ENCODE measurements at places on chromosomes 12 and 14.

DNA sequence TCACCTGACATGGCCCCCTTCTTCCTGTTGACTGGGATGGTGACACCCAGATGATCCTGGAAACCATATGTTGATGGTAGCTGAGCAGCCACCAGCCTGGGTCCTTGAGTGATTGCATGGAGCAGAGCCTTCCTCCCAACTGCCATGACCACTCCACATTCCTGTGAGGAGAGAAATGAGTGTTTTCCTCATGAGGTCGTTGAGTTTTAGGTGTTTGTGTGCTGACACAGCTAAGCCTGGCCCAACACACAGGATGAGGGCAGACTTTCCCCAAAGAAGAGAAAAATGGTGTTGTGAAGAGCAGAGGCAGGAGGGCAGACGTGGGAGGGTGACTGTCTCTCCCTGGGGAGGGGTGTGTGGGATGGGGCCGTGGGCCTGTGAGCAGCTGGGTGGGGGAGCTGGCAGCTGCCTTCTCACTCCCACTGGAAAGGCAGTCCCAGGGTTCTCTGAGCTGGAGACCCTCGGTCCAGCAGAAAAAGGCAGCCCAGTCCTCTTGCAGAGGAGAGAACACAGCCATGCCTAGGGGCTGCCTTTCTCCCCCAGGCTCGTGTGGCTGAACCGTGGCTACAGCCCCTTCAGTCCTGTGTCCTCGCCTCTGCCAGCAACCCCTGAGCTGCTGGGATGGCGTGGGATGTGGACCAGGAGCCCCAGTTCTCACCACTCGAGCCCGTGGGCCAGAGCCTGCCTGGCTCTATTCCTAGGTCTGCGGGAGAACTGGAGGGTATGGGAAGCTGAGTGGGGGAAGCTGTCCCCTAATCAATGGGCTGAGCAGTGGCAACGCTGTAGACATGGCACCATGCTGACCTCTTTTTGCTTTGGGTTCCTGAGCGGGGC is 257.0 kb downstream of the ADGRD1 start:
- no peak for DNase-seq

DNA sequence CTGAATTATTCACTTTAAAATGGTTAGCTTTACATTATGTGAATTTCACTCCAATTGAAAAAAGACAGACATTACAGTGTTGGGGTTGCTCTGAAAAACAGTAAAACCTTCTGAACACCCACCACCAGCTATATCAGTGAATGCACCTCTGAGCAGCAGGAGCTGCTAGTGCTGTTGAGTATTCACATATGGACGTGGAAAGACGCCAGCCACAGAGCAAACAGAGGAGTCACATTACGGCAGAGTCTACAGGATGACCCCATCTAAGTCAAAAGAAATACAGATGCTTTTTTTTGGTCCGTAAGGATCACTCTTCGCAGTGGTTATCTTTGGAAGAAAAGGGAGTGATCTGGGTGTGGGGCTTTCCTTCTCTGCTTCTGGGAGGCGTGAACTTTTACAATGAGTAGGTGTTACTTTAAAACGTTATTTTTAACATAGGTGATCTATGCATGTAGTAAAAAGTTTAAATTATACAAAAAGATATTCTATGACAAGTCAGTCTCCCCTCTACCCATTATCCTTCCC is 4.5 kb downstream of the HVCN1 start:
- no peak for DNase-seq

DNA sequence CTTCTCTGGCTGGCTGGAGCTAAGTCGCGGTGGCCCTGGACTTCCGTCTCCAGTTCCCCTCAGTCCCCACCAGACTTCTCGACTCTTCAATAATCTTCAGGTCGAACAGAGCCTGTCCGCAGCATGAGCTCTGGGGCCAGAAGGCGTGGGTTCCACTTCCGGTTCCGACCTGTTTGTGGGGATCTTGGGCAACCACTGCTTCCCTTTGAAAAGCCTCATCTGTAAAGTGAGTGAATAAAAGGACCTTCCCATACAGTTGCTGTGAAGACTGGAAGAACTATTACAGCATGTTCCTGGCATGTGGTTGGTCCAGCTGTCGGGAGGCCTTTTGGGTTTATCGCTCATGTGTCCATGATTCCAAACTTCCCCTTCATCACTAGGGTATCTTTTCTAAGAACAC is 19.4 kb downstream of the ADGRD1 start:
- DNase-seq = no peak

- no peak for DNase-seq
These were observed 95.4 kb downstream of the CCER1 start for GRCh38 chr12:90859591-90859990.

DNA sequence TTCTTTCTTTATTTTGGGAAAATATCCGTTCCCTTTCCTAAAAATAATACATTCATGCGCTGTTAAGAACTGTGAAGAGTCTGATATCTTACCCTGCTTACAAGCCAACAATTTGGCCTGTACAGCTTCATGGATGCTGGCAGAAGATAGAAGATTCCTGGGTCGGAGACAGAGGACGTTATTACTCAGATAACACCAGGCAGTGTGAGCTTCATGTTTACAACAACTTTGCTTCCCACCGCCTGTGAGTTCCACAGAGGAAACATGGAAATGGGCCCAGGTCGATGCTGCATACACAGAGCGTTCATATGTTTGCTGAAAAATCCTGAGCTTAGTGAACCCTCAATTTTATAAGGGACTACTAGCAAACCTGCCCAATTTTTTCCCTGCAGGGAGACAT is 705.6 kb upstream of the SEL1L start:
- no peak for DNase-seq

DNA sequence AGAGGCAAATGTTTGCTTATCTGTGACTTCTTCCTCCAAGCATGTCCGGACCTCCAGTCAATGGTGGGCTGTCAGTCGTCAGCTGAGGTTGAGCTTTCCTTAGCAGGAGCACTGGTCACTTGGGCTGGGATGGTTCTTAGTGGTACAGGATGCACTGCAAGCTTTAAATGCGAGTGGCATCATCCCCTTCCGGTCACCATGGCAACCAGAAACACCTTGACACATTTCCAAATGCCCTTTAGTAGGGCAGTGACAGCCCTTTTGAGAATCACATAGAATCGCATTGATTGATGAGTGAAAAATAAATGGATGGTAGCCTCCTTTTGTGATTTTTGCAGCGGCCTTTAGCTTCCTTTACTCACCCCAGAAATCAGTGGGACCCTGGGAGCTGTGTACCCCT is 24.1 kb downstream of the NTF3 start:
- DNase-seq = no peak

DNA sequence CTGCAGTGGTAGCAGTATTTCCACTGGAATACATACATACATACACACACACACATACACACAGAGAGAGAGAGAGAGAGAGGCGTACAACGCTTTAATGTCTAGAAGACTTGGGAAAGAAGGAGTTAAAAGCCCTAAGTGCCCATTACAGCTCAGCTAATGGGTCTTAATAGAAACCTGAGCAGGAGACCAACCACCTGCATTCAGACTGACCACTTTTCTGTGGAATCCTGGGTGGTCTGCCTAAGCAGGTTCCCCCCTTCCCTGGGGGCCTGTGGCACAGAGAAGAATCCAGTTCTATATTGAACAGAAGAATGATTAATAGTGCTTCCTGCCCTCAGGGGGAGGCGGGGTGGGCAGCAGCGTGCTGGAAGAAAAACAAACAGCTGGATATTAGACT is 312.4 kb upstream of the PRKD1 start:
- DNase-seq = no peak

DNA sequence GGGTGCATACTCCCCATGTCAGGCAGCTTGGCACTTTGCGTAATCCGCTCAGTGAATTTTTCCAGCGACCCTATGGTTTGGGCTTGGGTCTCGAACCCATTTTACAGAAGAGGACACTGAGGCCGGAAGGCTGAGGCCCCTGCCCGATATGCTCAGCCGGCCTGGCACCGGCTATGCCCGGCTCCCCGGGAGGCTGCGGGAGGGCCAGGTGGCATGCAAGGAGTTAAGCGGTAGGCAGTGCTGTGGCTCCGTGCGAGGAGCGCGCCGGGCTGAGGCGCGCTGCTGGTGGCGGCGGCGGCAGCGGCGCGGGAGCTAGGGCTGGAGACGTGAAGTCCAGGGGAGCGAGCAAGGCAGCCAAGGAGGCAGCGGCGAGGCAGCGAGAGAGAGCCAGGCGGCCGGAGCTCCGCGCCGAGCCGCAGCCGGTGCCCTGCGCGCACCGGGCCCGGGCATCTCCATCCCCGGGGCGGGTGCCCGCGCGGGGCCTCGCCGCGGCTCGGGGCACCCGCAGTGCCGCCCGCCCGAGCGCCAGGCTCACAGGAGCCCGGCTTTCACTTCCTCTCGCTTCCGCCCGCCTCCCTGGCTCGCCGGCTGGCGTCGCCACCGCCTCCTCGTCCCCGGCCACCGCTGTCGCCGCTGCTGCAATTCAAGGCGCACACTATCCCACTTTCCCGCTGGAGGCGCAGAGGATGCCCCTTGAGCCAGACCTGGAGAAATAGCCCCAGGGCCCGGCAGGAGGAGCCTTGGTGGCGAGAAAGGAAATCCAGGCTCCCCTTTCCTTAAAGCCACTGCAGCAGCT is at the start of gene WSCD2:
WSCD2 (plus strand) TSS at position 272 of the 796 bp plus-strand sequence. CDS start 66,545 bp downstream, outside the sequence.
- peak; percentile 20 for DNase-seq

- no peak for DNase-seq
These were observed 17.8 kb downstream of the ZBTB42 start for GRCh38 chr14:104818714-104819161.

- DNase-seq = no peak
These were observed 28.9 kb downstream of the PTGER2 start for GRCh38 chr14:52342849-52343596.

- no peak for DNase-seq
These were observed 7.4 kb downstream of the REM2 start for GRCh38 chr14:22890416-22890815.

DNA sequence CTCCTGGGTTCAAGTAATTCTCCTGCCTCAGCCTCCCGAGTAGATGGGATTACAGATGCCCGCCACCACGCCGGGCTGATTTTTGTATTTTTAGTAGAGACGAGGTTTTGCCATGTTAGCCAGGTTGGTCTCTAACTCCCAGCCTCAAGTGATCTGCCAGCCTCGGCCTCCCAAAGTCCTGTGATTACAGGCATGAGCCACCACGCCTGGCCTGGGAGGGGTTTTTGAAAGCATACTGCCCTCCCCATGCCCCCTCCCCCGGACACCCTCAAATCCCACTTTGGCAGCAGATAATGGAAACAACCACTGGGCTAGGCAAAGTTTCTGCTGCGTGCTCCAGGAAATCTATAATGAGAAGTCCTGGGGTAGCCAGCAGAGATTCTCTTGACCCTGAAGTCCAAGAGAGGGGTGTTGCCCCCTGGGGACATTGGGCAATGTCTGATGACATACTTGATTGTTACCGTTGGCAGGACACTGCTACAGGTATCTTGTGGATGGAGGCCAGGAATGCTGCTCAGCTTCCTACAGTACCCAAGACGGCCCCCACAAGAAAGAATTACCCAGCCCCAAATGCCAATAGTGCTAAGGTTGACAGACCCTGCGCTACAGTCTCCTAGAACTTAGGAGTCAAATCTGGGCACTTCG is 18.7 kb upstream of the FBXO21 start:
- no peak for DNase-seq

DNA sequence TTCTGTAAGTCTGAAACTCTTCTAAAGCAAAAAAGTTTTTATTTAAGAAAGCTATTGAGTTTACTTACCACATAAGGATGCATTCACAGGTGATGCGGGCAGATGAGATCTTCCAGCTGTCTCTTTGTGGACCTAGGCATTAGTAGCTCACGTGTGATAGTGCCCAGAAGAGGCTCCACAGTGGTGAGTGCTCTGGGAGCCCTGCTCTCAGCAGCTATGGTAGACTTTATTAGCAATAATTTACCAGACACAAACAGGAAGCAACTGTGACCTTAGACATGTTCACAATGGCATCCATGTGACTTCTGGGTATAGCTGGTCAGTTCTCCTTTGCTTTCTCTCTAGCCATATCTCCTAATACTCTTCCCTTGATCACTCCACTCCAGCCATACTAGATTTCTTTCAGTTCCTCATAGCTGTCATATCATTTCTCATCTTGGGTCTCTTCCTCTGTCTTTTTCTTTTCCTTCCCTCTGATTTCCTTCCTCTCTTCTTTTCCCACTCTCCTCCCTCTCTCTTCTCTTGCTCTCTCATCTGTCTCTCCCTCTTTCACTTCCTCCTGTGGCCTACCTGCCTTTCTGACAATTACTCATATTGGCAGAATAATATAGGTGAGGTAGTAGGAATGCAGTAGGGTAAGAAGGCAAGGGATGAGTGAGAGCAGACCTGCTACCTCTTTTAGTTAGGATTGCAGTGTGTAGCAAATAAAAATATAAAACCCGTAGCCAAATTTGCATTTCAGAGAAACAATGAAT is 75.2 kb upstream of the SCAF11 start:
- DNase-seq = no peak

DNA sequence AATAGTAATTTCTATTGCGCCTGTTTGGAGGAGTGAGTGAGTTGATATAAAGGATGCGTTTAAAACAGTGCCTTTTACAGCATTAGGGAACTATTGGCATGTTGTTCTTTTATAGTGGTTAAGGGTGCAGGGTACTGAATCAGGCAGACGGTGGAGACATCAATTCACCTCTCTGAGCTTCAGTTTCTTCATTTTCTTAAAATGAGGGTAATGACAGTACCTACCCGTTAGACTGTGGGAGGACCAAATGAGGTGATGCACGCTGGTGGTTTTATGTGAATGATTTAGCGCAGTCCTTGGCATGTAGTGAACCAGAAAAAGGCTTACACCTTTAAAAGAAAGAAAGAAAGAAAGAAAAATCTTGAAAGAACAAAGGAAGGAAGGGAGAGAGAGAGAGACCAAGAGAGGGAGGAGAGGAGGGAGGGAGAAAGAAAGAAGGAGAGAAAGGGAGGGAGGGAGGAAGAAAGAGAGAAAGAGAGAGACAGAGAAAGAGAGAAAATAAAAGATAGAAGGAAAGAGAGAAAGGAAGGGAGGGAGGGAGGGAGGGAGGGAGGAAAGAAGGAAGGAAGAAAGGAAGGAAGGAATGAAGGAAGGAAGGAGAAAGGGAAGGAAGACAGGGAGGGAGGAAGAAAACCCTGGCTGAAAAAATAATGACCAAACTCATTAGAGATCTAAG is 22.2 kb upstream of the CCND2 start:
- no peak for DNase-seq

DNA sequence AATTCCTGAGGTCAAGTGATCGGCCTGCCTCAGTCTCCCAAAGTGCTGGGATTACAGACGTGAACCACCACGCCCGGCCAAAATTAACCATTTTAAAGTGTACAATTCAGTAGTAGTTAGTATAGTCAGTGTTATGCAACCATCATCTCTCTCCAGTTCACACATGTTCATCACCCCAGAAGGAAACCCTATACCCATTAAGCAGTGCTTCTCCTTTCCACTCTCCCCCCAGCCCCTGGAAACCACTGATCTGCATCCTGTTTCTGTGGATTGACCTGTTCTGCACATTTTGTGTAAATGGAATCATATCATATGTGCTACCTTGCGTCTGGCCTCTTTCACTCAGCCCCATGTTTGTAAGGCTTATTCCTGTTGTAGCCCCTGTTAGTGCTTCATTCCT is 52.2 kb downstream of the PHETA1 start:
- no peak for DNase-seq

GRCh38 chr12:57591782-57592325 is 862 bp downstream of the PIP4K2C start:
- DNase-seq = no peak

- DNase-seq = no peak
These were observed 181.0 kb downstream of the IPO8 start for GRCh38 chr12:30514666-30515065.
